ENCODE measurements at places on chromosomes 5 and 9.

DNA sequence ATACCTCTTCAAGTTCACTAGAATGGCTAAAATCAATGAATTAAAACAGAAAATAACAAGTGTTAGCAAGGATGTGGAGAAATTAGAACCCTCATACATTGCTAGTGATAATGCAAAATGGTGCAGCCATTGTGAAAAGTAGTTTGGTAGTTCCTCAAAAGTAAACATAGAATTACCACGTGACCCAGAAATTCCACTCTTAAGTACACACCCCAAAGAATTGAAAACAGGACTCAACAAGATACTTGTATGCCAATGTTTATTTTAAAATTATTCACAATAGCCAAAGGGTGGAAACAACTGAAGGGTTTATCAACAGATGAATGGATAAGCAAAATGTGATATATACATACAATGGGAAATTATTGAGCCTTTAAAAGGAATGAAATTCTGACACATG is 70.3 kb downstream of the BARX1 start:
- no peak for DNase-seq

DNA sequence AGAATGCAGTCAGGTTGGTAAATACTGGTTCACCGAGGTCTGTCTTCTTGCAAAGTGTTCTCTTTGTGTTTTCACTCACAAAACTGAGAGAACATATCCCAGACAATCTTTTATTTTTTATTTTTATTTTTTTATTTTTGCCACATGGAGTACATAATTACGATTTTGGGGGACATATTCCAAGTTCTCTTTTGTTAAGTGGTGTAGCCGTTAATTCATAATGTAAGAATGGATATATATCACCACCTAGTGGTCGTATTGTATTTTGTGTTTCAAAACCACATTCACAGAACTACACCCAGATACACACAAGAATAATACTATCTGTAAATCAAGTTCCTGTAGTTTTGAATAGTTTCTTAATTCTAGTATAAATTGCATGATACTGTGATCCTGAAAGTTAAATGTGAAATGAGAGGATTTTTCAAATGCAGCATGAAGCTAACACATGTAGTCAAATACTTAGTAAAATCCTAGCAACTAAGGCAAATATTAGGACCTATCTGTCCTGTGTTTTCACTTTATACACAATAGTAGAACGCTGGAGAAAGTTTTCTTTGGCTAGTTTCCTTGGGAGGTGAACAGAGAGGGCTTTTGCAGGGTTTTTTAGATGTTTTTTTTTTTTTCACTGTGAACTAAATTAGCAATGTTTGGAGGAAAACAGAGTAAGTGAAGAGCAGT is 92.7 kb downstream of the VCAN start:
- DNase-seq: no peak

DNA sequence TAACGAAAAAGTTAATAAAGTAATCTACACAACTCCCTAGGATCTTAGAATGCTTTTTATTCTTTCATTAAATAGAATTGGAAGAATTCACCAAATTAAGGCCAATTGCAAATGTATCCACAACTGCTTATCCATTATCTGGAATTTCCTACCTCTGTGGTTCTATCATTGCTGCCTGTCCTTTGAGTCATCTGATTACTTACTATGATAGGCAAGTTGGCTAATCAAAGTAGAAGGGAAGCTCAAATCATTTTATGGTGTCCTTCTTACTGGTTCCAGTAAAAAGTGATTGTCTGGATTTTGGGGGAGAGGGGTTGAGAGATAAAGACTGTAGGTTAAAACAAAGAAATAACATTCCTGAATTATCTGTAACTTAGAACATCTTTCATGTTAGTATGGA is 161.4 kb upstream of the GNA14 start:
- DNase-seq: no peak

DNA sequence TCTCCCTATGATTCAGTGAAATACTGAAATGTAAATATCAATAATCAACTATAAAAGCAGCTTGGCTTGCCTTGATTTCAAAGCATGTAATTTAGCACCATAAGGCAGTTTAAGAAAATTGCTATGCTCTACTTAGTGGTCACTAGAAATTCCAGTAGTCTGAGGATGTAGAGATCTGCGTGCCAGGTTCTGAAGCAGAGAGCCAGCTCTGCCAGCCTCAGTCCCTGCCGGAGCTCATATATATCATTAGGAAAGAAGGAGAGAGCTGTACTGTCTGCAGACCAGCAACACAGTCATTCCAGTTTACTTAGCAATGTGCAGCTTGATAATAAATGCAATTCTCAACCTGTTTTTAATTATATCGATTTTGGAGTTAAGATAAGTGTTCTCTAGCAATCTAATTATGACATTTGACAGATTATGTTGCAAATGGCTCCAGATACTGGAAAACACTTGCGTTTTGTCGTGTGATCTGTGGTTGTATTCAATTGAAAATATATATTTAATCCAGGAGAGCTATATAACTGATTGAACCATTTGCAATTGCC is 540.5 kb downstream of the CTNND2 start:
- DNase-seq: no peak

- DNase-seq: no peak
These were observed 107.8 kb downstream of the NR6A1 start for GRCh38 chr9:124663046-124663961.

DNA sequence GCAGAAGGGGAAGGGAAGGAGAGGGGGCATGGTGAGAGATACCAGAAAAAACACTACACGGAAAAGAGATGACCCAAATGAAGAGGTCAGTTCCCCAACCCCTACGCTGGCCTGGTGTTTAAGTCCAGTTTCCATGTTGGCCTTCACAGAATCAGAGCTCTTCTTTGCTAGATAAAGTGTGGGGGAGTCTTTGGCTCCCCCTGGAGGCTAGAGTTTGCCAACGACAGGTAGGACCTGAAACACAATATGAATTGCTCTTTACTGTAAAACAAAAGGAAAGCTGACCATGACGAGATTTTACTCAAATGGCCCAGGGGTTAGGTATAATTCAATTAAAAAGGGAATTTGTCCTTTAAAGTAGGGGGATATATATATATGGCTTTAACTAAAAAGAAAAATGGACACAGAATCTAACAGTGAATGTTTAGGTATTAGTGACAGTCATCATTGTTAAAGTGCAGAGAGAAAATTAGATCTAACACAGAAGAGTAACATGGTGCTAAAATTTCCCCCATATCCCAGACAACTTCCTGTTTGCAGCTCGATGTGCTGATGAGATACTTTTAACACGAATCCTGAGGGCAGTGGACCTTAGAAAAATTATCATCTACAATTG is 92.0 kb downstream of the SV2C start:
- peak; percentile 24 for DNase-seq

- DNase-seq: no peak
These were observed 22.4 kb upstream of the ANGPTL2 start for GRCh38 chr9:127144670-127145445.

DNA sequence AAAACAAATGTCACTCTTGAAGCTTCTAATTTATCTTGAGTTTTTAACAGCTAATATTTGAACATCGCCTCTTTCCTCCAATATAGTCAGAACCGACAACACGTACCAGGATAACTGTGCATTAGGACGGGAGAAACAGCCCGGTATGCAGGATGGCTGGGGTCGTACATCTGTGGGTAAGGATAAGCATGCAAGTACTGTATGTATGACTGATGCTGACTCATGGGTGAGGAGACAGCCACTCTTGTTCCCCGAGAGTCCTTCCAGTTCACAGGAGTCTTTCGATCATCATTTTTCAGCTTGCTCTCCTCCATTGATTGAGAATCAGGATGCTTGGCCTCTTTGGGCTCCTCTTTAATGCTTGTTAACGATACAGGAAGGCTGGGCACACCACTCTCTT is 102.3 kb downstream of the ZNF608 start:
- DNase-seq: no peak

DNA sequence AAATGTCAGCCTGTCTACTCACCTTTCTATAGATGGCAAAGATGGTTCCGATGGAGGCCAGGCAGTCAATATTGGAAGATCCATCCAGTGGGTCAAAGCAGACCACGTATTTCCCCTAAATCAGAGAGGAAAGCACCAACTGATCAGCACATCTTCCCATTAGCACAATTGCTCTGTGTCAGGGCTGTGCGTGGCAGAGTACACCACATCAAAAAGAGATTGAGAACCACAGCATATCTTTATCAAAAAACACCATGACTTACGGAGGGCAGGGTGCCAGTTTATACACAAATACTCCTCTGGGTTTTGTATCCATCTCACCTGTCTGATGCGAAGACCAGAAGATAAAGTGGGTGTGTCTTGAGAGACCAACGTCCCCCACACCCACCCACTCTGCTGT is 9.1 kb downstream of the FBP2 start:
- DNase-seq: no peak

- DNase-seq: no peak
These were observed 674.9 kb downstream of the SEMA5A start for GRCh38 chr5:8870959-8871355.

- no peak for DNase-seq
These were observed 189.5 kb downstream of the LURAP1L start for GRCh38 chr9:12964271-12964670.

All from NCI-H187 (cell line).